ENCODE measurements at places on chromosomes 2 and 18.

GRCh38 chr2:128273469-128274081, 45.1 kb downstream of the HS6ST1 start:
- H3K4me3 ChIP-seq: no peak overlapping the region
- no peak overlapping the region for H3K27ac ChIP-seq
- H3K27me3 ChIP-seq: no peaks in the 10 kb centered on the region
- DNase-seq: no peak

GRCh38 chr2:227627769-227628168, 10.5 kb downstream of the SCYGR4 start:
- no peak for DNase-seq
- H3K36me3 ChIP-seq: no peaks in the 10 kb centered on the region
- no peaks in the 10 kb centered on the region for H3K27me3 ChIP-seq
- no peak overlapping the region for H3K27ac ChIP-seq
- no peak overlapping the region for H3K4me3 ChIP-seq

GRCh38 chr2:41743324-41743723, 304.5 kb upstream of the PKDCC start:
- H3K36me3 ChIP-seq: no peaks in the 10 kb centered on the region
- no peak overlapping the region for H3K4me3 ChIP-seq
- no peaks in the 10 kb centered on the region for H3K4me1 ChIP-seq
- H3K27me3 ChIP-seq: no peaks in the 10 kb centered on the region

DNA sequence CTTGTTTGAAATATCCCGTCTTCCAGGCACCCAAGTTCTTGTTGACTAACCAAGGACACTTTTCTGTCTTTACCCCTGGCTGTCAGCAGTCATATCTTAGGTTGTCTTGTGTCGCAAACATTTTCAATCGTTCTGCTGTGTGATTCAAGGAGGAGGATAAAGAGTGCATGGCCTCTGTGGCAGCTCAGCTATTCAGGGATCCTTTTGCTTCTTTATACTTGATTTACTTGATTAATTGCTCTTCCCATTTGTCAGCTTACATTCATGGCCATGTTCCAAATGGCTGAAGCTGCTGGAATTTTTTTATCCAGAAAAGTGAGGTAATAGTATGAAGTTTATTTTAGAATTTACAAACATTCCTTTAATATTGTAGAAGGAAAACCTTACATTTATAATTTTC, 97.3 kb upstream of the FZD5 start:
- no peak overlapping the region for H3K27ac ChIP-seq
- DNase-seq: no peak
- no peaks in the 10 kb centered on the region for H3K4me1 ChIP-seq
- no peak overlapping the region for H3K4me3 ChIP-seq
- H3K27me3 ChIP-seq: no peaks in the 10 kb centered on the region
- H3K36me3 ChIP-seq: no peaks in the 10 kb centered on the region

GRCh38 chr2:239780236-239780994, 244.7 kb downstream of the NDUFA10 start:
- no peak overlapping the region for H3K4me3 ChIP-seq
- no peaks in the 10 kb centered on the region for H3K4me1 ChIP-seq
- H3K27ac ChIP-seq: no peak overlapping the region
- no peaks in the 10 kb centered on the region for H3K36me3 ChIP-seq
- peak; percentile 15 for DNase-seq
- H3K27me3 ChIP-seq: no peaks in the 10 kb centered on the region

DNA sequence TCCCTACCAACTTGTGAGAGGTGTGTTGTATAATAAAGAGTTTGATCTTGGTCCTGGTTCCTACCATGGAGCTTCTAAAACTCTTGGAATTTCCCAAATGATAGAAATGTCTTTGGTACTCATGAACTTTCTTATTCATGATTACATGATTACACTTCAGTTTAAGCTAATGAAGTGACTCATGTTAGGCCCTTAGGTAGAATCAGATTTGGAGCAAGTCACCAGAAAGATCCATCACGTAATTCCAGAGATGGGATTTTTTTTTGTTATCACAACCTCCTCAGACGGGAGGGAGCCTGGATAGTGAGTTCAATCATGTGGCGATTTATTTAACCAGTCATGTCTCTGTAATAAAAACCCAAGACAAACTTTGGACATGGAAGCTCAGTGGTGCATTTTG, 1287.6 kb upstream of the ZEB2 start:
- no peak overlapping the region for H3K27ac ChIP-seq
- DNase-seq: no peak
- peaks cover 3% of the 10 kb centered on the region for H3K4me1 ChIP-seq
- H3K27me3 ChIP-seq: no peaks in the 10 kb centered on the region
- no peak overlapping the region for H3K4me3 ChIP-seq

- no peaks in the 10 kb centered on the region for H3K27me3 ChIP-seq
- no peaks in the 10 kb centered on the region for H3K4me1 ChIP-seq
- DNase-seq: no peak
- H3K27ac ChIP-seq: peak overlapping the region; percentile 12
- H3K4me3 ChIP-seq: no peak overlapping the region
These were observed 419.7 kb upstream of the TNP1 start for GRCh38 chr2:217279556-217279955.

GRCh38 chr2:162734866-162735265, 103.7 kb downstream of the KCNH7 start:
- DNase-seq: no peak
- H3K27ac ChIP-seq: no peak overlapping the region
- H3K4me3 ChIP-seq: no peak overlapping the region
- no peaks in the 10 kb centered on the region for H3K27me3 ChIP-seq

DNA sequence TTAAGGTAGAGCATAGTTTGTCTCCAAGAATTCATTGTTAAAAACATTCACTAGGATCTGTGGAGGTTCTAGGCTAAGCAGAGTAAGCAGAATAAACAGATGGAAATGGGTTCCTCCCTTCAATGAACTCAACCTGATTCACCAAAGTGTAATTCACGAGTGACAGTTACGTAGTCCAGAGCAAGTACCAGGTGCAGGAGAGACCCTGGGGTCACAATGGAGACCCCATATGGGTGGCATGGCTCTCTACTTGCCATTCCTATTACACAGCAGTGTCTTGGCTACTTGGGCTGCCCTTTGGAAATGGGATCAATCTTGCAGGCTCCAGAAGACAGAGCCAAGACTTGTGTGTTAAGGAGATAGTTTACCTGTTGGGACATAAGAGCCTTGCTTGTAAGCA, 7.1 kb downstream of the MYCN start:
- H3K36me3 ChIP-seq: no peaks in the 10 kb centered on the region
- no peaks in the 10 kb centered on the region for H3K4me1 ChIP-seq
- no peak overlapping the region for H3K27ac ChIP-seq

DNA sequence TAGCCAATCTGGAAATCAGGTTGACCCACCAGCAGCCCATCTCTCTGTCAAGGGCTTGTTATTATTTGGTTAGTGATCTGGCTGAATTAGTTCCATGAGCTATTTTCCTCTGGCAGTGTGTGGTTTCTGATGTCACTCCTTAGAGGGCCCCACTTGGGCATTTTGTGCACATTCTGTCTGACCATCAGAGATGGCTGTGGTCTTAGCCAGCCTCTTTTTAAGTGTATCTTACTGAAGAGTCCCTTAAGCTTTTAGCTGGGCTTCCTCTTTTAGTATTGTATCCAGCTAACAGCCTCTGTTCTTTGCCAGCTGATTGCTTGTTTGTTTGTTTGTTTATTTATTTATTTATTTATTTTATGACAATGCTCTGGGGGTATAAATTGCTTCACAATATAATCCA, 951.1 kb upstream of the CNTNAP5 start:
- no peaks in the 10 kb centered on the region for H3K27me3 ChIP-seq
- no peaks in the 10 kb centered on the region for H3K36me3 ChIP-seq
- DNase-seq: no peak
- no peak overlapping the region for H3K4me3 ChIP-seq

DNA sequence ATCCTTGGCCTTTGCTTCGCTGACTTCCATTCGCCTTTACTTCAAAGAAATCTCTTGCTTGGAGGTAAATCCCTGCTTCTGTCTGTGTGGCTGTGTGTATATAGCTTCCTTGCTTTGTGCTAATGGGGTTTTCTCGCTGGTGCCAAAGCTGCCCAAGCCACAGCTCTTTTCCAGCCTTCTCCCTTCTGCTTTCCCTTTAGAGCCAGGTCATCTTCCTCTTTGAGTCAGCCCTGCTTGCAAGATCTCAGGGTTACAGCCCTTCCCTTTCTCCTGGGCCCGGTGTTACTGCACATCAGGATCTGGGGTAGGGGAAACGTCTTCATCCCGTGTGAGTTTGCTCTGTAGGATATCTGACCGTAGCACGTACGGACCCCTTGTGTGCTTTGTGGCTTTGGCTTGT, 19.1 kb downstream of the EIF4E2 start:
- H3K27ac ChIP-seq: no peak overlapping the region
- no peaks in the 10 kb centered on the region for H3K27me3 ChIP-seq
- H3K36me3 ChIP-seq: peaks cover 99% of the 10 kb centered on the region
- no peak for DNase-seq
- H3K4me3 ChIP-seq: no peak overlapping the region

DNA sequence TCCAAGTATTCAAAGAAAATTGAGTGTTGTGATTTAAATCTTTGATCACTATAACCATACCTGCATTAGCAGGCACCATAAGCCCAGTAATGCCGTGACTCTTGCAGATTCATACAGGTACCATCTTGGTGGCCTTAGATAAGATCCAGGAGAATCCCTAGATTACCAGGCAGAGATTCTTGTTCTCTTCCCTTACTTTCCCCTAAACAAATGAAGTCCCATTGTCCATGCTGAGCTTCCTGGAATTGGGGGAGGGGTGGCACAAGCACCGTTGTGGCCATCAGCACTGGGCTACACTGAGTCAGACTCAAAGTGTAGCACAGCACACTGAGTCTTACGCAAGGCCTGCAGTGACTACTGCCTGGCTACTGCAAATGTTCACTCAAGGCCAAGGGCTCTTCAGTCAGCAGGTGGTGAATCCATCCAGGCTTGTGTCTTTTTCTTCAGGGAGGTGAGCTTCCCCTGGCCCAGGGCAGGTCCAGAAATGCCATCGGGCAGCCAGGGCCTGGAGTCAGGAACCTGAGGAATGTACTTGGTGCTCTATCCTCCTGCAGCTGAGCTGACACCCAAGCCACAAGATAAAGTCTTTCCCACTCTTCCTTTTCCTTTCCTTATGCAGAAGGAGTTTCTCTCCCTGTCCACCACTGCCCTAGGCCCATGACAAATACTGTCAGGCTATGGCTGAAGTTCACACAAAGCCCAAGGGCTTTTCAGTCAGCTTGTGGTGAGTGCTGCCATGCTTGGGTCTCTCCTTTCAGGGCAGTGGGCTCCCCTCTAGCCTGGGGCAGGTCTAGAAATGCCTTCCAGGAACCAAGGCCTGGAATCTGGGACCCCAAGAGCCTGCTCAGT, 52.6 kb downstream of the CD28 start:
- no peaks in the 10 kb centered on the region for H3K36me3 ChIP-seq
- H3K27me3 ChIP-seq: no peaks in the 10 kb centered on the region
- H3K4me3 ChIP-seq: no peak overlapping the region
- H3K4me1 ChIP-seq: no peaks in the 10 kb centered on the region

DNA sequence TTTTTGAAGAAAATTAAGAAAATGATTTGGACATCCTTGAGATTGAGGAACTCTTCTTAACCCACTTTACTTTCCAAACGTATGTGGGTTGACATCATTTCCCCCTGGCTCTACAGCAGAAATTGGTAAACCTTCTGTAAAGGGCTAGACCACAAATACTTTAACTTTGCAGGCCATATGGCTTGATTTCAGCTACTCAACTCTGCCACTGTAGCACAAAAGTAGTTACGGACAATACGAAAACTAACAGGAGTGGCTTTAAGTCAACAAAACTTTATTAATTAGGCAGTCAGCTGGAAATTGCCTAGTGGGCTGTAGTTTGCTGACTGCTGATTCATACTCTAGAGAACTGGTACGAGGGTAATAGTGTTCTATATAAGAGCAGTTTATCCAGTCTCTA, 83.2 kb upstream of the DTNB start:
- H3K27ac ChIP-seq: no peak overlapping the region
- no peaks in the 10 kb centered on the region for H3K4me1 ChIP-seq
- DNase-seq: no peak
- peaks cover 57% of the 10 kb centered on the region for H3K36me3 ChIP-seq
- no peak overlapping the region for H3K4me3 ChIP-seq
- no peaks in the 10 kb centered on the region for H3K27me3 ChIP-seq

DNA sequence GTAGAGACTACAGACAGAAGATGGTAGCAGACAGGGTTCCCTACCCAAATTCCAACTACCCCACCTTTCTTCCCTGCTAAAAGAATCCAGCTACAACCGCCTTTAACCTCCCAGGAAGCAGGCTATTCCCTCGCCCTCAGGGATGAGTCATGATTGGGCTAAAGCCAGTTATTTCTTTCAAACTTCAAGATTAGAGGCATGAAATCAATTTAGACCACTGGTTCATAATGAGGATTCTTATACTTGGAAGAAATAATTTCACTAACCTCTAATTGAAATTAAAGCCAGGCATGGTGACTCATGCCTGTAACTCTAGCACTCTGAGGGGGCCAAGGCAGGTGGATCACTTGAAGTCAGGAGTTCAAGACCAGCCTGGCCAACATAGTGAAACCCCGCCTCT, 20.0 kb downstream of the TRIP12 start:
- no peak for DNase-seq
- peaks cover 8% of the 10 kb centered on the region for H3K4me1 ChIP-seq
- no peaks in the 10 kb centered on the region for H3K36me3 ChIP-seq
- H3K27me3 ChIP-seq: no peaks in the 10 kb centered on the region
- H3K27ac ChIP-seq: no peak overlapping the region

GRCh38 chr2:191115391-191115790, 35.4 kb downstream of the STAT4 start:
- no peaks in the 10 kb centered on the region for H3K36me3 ChIP-seq
- DNase-seq: no peak
- no peaks in the 10 kb centered on the region for H3K4me1 ChIP-seq
- no peak overlapping the region for H3K4me3 ChIP-seq
- H3K27me3 ChIP-seq: no peaks in the 10 kb centered on the region

GRCh38 chr2:225122583-225123486, 80.6 kb upstream of the DOCK10 start:
- H3K4me3 ChIP-seq: no peak overlapping the region
- DNase-seq: no peak
- H3K4me1 ChIP-seq: no peaks in the 10 kb centered on the region
- H3K36me3 ChIP-seq: no peaks in the 10 kb centered on the region
- no peaks in the 10 kb centered on the region for H3K27me3 ChIP-seq

DNA sequence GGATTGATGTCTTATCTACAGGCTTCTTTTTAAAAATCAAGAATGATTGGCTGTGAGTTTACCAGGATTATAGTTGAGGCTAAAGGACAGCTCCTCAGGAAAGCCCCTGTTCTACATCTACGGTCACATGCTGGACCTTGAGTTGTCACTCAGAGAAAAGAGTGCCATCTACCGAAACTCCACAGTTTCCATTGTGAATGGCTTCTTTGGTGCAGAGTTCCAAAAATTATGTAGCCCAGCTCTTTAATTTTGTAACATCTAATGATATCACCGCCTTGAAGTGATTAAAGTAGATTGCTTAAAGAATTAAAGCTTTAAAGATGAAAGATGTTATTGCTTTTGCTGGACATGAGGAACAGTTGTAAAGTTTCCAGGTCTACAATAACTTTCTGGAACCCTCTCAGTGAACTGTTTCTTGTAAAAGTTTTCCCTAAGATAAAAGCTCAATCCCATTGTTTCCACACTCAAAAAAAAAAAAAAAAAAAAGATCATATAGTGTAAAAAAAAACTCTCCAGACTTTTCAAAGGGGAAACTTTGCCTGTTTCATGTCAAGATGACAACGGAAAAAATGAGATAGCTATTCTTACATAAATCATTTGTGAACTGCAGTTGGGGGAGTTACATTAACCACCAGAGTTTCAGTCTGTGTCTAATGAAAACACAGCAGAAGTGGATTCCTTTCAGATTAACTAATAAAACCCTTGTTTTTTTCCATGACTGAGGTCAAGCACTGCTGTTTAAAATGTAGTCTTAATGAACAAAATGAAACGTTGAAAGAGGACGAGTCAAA, 4.3 kb downstream of the COL3A1 start:
- H3K27ac ChIP-seq: peak overlapping the region; percentile 90
- DNase-seq: peak; percentile 43
- H3K36me3 ChIP-seq: no peaks in the 10 kb centered on the region
- peak overlapping the region; percentile 68 for H3K4me3 ChIP-seq
- H3K4me1 ChIP-seq: peaks cover 52% of the 10 kb centered on the region
